Karpas-422 (cell line): ENCODE measurements at places on chromosomes 5 and 9.

DNA sequence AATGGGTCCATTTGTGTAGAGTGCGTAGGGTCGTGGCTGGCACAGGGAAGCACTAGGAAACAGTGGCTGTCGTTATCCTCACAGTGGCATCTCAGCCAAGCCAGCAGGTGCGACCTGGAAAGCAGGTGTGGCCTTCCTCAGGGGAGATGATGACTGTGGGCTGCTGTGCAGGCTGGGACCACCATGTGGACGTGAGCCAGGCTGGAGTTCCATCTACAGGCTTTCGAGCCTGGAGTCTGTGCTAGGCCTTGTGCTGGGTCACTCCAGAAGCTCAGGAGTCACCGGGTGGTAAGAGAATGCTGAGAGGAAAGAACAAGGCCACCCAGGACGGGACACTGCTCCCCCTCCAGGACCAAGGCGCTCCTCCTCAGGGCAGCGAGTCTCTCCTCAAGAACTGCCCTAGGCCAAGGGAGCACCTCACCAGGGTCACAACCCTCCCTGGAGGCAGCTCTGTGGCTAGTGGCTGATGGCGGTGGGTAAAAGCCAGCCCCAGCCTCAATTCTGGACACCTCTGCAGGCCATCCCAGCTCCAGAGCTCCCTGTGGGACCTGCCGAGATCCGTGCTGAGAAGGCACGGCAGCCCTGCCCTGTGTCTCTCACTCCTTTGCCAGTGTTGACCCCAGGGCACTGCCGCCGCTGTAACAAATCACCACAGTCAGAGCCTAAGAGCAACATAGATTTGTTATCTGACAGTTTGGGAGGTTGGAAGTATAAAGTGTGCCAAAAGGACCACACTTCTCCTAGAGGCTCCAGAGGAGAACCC lies 36.0 kb downstream of the WHRN start:
- DNase-seq = no peak

DNA sequence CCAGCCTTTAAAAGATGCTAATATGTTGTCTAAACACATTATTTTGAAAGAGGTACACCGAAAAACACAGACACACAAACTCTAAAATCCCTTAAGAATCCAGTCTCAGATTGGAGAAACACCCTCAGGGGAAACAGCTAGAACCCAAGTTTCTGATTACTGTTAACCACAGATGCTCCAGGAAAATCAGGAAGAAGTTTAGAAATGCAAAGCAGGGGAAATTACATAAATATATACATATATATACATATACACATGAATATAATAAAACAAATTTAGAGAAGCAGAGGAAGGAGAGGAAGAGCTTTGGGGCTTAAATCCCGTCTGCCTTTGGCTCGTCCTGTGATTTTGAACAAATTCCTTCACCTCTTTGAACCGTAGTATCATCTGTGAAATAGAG lies 73.2 kb upstream of the KLF4 start:
- peak; percentile 6 for DNase-seq

DNA sequence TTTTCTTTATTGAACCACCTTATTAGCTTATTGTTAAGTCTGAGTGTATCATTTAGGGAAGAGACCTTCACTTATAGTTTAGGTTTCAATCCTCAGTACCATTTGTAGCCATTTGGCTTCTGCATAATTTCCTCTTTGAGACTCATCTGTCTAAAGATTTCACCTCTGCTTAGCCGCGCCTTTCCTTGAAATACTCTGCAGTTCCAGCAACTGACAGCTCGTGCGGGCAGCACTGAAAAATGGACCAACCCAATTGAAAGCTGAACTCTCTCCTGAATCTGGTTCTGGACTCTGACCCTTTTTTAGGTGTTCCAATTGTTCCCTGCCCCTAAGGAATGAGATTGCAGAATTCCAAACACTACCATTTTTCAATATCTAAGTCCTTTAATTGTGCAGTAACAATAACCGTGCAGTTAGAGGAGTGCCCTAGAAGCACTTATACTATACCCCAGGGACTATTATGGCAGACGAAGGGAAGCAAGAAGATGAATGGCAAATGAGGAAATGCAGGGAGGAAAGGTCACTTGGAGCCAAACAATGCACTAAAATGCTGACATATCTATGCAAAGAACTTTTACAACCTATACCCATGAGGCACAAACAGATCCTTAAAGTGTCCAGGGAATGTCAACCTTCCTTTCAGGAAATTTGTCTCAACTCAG lies 50.1 kb upstream of the PDE4D start:
- DNase-seq = no peak

DNA sequence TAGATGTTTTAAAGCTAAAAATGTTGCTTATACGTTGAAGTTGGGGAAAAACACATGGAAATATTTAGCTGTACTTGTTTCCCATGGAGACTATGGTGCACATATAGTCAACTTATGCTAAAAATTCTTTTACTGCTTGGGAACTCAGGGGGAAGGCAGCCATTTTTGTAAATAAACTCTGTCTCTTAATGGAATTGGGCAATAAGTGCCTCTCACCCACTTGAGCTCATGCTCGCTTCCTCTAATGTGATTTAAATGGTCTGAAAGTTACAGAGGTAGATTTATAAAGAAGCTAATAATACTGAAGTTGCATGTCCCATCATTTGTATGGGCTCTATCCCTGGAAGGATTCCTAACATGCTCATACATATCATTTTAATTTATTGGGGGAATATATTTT lies 523.8 kb downstream of the RASEF start:
- DNase-seq = no peak

GRCh38 chr5:43664501-43665040 lies 61.6 kb downstream of the NNT start:
- no peak for DNase-seq

DNA sequence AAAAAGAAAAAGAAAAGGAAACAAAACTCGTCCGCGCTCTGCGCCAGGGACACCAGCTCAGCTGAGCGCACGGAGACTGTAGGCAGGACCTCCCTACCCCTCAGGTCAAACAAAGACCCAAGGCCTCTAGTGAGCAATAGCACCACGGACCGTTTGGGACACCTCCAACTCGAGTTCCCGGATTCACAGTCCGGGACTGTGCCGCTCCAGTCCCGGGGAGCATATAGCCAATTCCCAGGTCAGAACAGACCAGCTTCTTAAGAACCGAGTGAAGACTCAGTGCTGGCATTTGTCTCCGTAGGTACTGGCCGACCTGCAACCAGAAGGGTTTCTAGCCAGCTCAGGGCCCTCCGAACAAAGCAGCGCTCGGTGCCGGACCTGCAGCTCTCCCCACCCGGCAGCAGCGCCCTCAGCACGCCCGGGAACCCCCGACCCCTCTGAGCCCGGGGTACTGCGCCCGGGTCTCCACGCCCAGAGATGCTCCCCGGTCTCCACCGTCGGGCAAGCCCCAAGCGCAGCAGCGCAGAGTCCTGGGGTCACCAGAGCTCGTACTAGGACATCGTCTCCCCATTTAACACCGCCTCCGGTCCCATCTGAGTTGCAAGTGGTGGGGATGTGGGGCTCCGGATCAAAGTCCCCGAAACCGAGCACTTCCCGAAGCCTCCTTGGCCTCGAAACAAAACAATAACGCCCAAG lies 591 bp downstream of the ABCA1 start:
- peak; percentile 53 for DNase-seq

- DNase-seq = no peak
These were observed 433.1 kb upstream of the DMAC1 start for GRCh38 chr9:8232726-8233125.

DNA sequence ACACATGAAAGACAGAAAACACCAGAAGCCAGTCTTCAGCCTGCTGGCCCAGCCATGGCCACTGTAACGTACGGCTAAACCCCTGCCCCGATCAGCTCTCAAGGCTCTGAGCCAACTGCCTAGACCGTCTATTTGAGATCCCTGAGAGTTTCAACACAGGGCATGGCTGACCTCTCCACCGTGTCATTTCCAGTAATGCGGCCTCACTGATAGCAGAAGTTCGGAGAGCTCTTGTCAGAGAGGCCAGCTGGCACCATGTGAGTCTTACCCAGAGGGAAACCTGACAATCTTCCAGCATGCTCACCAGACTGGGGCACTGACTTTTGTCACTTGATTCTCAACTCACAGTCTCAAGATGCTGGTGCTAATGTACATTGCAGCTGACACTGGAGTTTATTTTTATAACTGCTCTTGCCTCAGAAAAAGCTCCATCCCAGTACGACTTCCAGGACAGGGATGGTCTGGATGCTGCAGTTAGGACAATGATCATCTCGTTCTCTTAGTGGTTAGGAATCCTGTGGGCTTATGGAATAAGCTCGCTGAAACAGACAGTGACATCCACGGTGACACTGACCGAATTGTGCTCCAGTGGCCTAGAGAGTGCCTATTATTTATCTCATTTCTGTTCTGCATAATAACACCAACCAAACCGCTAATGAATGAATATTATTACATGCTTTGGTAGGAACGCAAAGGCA lies 372.7 kb downstream of the ICE1 start:
- DNase-seq = no peak

GRCh38 chr9:92966518-92966800 lies 19.1 kb downstream of the FGD3 start:
- no peak for DNase-seq

- no peak for DNase-seq
These were observed 15.6 kb upstream of the CLK4 start for GRCh38 chr5:178642351-178642909.

GRCh38 chr5:95059636-95060035 lies 225.3 kb downstream of the MCTP1 start:
- DNase-seq = no peak

- DNase-seq = no peak
These were observed 4.9 kb downstream of the NKX2-5 start for GRCh38 chr5:173229966-173230689.

GRCh38 chr5:158074992-158075769 lies 216.2 kb upstream of the CLINT1 start:
- DNase-seq = peak; percentile 82

DNA sequence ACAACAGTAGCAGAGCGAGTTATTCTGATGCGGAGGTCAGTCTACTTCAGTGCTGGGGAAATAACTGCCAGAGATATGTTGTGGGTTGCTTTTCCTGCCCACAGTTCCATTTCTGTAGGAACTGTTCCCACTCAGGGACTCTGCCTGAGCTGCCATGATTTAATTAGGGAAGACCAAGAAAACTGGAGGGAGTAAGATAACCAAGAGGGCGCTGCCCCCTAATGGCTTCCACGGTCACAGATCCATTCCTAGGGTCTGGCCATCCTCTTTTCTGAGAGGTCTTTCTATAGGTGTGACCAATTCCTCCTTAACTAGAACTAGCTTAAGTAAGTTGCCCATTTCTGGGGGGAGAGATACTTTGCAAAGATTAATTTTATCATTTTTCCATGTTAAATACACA lies 125.9 kb downstream of the APBA1 start:
- DNase-seq = no peak

GRCh38 chr9:31394015-31394473 lies 990.4 kb upstream of the ACO1 start:
- DNase-seq = no peak

DNA sequence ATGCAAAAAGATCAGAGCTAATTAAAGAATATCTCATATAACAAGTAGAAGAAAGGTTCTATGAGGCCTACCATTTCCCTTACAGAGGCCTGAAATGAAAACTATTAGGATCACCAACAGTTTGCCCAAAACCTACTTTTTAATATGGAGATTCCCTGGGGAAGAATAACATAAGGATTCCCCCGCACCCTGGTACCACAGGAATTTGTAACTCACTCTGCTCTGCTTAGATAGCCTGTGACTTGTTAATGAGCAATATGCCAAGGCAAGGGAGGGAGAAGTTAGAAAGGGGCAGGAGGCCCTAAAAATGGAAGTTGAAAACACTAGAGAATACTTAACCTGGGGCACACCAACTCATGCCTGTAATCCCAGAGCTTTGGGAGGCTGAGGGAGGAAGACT lies 107.0 kb downstream of the CDH6 start:
- DNase-seq = no peak

DNA sequence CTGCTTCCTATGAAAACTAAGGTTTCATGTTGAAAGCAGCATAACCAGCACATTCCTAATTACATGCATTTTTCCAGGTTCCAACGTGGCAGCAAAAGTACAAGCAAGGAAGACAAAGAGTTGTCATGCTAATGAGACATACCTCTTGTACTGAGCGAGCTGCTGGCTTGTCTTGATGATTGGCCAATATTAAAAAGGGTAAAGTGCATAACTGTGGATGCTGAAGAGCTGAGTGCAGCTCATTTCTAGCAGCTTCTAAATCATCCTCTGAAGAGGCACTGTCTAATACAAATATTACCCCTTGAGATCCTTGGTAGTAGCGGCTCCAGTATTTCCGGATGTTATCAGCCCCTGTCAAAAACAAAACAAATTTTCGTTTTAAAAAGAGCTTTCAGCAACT lies 197.3 kb downstream of the ARL15 start:
- no peak for DNase-seq

DNA sequence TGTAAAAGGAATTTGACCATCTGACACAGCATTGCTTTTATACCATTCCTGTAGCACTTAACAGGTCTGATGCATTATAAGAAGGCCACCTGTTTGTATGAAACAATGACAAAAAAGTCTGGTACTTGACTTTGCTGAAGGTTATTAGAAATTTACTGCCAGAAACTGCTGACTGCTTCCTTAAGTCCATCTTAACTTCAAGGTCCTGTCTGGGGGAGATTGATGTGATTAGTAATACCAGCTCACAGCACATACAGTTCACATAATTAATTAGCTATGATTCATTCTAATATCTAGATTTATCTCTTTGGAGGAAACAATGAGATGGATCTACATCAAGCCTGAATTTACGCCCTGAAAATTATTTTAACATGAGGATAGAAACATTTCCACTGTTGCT lies 49.6 kb upstream of the TEK start:
- no peak for DNase-seq
